Activated naive CD8-positive, alpha-beta T cell treated with anti-CD3 and anti-CD28 coated beads, Interleukin-2, amount 50 U/mL, for 24 hours (primary cell): ENCODE measurements at places on chromosomes 1 and 21.

DNA sequence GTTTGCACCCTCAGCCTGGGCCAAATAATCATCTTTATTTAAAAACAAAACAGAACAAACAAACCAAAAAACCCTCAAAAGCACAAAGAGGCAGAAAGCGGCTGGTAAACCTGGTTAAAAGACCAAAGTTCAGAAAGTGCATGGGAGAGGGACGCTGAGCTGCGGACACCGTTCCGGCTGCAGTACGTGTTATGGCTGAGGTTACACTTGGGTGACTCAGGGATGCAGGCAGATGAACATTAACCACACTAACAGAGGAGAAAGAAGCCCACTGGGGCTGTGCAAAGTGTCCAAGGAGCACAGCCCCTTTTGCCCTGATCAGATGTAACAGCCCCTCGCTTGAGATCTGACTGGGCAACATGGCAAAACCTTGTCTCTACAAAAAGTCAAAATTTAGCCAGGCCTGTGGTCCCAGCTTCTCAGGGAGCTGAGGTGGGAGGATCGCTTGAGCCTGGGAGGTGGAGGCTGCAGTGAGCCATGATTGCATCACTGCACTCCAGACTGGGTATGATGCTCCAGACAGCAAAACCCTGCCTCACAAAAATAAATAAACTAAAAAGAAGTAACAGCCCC is 28.3 kb downstream of the GPR157 start:
- DNase-seq, result no peak

GRCh38 chr21:26717146-26717739 is 128.0 kb downstream of the ADAMTS1 start:
- no peak for DNase-seq

DNA sequence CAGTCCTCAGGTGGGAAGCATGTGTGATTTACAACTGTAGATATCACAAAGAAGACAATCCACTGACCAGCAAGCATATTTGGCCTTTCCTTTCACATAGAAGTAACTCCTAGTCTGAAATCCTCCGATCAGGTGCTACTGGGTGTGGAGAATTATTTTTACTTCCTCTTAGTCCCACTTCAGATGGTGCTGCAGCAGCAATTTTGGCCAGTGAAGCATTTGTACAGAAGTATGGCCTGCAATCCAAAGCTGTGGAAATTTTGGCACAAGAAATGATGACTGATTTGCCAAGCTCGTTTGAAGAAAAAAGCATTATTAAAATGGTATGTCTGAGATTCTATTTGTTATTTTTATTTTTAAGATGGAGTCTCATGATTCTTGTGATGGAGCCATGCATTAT is 51.0 kb downstream of the SCP2 start:
- DNase-seq, result no peak

DNA sequence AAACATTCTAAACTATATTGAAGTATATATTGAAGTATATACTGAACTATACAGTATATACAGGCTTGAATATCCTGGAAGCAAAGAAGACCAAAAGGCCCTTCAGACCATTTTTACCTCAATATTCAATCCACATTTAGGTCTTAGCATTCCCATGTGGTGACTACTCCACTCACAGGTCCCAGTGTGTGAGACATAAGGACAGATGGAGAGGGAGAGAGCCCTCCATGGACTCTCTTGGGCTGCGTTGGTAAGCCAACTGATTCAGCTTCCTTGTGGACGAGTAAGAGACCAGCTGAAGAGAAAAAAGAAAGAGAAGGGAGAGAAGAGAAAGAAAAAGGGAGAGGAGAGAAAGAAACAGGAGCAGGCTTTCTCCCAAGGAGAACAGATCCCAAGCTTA is 37.3 kb upstream of the ZRANB2 start:
- DNase-seq, result no peak

DNA sequence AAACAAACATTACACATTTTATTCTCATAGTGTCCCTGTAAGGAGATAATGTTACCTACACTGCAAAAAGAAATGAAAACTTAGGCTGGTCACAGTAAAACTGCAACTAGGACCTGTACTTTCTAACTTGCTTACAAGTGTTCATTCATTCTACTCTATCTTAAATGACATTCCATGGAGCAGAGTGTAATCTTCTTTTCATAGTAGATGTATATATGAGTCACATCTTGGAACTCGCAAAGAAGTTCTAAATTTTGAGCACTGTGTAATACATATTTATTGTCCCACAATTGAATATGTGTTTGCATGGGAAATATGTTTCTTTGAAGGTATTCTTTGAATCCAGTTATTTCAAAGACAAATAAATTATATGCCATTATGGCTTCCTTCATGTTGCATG is 1258.5 kb upstream of the ADGRL2 start:
- no peak for DNase-seq
